Gastrocnemius medialis (tissue), 4 donors: ENCODE measurements at places on chromosomes 3 and 15. TPM values are rescaled to one million over a fixed set of nuclear protein-coding genes. Genes with fewer than 3 reads are reported as not detected.

B3GNT5 gene
- total RNA-seq, result 20.0 TPM

CNTN3 gene
- total RNA-seq, result 0.36 TPM

GRCh38 chr3:110743202-110743601 lies 328.4 kb upstream of the NECTIN3 start:
- no peak for DNase-seq

DNA sequence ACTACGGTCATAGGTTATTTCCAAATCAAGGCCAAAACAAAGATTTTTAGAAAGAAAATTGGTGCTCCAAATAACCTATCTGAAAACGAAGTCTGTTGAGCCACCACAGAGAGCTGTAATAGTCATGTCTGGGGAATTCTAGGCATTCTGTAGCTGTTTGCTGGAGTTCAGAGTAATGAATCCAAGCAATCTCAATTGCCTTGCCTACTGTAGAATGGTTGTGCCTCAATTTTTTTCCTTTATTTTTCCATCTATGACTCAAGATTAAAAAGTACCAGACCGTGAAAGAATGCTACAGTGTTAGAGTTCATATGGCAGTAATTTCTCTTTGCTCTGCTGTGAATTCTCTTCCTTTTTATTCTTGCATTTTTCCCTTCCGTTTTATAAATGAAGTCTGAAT lies 1007.2 kb upstream of the ALCAM start:
- DNase-seq, result no peak

DNA sequence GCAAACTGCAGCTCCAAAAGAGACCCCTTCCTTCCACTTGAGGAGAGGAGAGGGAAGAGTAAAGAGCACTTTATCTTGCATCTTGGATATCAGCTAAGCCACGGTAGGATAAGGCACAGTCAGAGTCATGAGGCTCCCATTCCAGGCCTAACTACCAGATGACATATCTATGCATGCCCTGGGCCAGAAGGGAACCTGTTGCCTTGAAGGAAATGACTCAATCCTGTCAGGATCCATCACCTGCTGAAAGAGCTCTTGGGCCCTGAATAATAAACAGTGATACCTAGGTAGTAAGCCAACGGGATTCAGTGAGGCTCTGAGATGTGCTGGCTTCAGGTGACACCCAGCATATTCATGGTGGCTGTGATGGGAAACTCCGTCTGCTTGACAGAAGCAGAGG lies 118.5 kb upstream of the EPHA3 start:
- DNase-seq, result no peak
